CMK (cell line): ENCODE measurements at places on chromosomes 6 and 20.

- no peak for DNase-seq
These were observed 143.6 kb upstream of the GJE1 start for GRCh38 chr6:141988954-141989705.

GRCh38 chr6:95280686-95281273 lies 296.6 kb upstream of the MANEA start:
- DNase-seq = peak; percentile 27

- no peak for DNase-seq
These were observed 1.2 kb downstream of the FAM8A1 start for GRCh38 chr6:17601386-17601703.

- no peak for DNase-seq
These were observed 128.4 kb upstream of the ADGRF1 start for GRCh38 chr6:47170617-47170947.

GRCh38 chr6:12800120-12800519 lies 83.6 kb downstream of the PHACTR1 start:
- no peak for DNase-seq

GRCh38 chr6:36326356-36326995 lies 10.2 kb downstream of the BNIP5 start:
- DNase-seq = no peak

DNA sequence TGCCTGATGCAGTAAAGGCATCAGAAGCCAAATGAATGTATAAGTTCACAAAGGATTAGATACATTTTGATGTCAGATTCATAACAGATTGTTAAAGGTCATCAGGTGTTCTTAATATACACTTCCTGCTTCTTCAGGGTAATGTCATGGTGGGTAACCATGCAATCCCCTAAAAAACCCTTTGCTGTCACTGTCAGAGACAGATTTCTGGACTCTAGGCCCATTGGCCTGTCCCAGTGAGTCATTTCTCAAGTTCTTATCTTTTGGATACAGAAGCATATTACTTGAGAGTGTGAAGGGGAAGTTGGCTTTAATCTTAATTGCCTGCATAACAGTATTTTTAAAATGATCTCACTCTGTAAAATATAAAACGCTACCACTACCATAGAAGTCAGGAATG lies 895.6 kb upstream of the MAP3K7 start:
- peak; percentile 27 for DNase-seq

DNA sequence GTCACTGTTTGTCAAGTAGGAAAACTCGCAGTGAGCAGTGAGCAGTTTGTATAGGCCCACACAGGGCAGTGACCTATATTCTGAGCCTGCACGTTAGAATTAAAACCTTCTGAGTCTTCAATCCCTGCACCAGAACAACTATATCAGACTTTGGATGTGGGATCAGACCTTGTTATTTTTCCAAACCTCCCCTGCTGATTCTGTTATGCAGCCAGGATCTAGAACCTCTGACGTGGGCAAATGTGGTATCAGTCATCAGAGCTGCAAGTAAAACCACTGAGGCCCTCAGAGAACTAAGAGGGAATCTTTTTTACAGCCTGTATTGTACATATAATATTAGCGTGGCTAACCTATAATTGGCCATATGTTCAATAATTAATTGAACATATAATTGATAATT lies 32.0 kb upstream of the AKAP7 start:
- no peak for DNase-seq

- DNase-seq = no peak
These were observed 242.5 kb downstream of the PACRG start for GRCh38 chr6:162970246-162970645.

DNA sequence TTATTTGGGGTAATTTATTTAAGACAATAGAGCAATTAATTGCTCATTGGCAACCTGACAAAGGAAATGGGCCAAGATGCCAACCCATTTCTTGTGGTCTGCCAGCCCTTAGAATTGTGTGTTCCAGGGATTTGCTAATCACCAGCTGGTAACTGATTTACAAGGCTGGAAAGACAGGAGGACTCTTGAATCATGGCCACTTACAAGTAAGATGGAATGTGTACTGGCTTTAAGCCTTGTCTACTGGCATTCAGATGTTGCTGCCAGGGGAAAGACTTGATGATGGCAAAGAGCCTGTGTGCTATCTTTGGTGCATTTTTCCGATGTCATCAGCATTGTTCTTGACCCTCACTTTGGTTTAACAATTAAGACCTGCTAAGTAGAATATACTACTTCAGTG lies 91.0 kb downstream of the BCKDHB start:
- DNase-seq = no peak

GRCh38 chr20:47419953-47420514 lies 63.5 kb upstream of the ZMYND8 start:
- no peak for DNase-seq

DNA sequence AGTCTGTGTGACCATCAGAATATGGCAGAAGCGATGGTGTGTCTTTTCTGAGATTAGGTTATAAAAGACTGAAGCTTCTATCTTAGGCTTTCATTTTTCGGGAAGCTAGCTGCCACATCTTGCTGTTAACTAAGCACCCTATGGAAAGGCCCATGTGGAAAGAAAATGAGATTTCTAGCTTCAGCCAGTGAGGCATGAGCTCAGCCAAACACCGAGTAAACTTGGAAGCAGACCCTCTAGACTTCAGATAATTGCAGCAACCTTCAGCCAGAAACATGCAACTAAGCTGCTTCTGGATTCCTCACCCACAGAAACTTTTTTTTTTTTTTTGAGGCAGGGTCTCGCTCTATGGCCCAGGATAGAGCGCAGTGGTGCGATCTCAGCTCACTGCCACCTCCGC lies 20.6 kb downstream of the LOC128125822 start:
- DNase-seq = no peak

GRCh38 chr6:41942067-41942851 lies 651 bp upstream of the CCND3 start:
- no peak for DNase-seq

DNA sequence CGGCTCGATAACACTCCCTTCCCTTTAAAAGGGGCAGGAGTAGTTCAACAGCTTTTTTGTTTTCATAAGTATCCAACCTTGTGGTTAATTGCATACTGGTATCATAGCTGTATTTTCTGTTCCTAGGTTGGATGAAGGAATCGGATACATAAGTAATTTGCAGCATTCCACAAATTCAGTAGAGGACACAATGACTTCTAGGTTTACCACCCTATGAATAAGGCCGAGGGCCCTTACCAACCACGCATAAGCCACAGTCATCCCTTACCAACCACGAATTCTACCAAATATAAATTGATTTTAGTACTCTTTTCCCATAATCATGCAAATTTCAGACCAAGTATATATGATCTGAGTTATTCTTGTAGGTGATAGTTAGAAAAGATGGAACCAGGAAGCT lies 36.3 kb downstream of the MCUR1 start:
- no peak for DNase-seq

- no peak for DNase-seq
These were observed 16.4 kb downstream of the ADGRF4 start for GRCh38 chr6:47714802-47715201.

GRCh38 chr6:136791296-136792094 lies 782 bp downstream of the MAP3K5 start:
- peak; percentile 54 for DNase-seq

DNA sequence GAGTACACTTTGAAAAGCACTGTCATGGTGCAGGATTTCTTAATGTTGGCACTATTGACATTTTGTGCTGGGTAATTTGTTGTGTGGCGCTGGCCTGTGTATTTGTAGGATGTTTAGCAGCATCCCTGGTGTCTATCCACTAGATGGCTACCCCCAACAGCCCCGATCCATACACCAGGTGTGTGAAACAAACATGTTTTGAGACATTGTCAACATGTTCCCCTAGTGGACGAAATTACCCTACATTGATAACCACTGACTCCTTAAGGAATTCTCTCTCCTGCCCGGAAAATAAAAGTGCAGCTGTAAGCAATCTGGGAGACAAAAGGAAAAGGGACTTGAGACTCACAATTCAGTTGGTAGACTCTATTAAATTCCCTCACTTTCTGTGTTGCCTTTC lies 52.6 kb upstream of the TMEM200A start:
- DNase-seq = no peak

- DNase-seq = peak; percentile 96
These were observed at the start of gene FAM110A for GRCh38 chr20:833450-834150. Gene FAM110A (plus strand): TSS chr20:833715. CDS start chr20:844805, 11,090 bp downstream.

GRCh38 chr20:4202441-4202840 lies 187.1 kb upstream of the RNF24 start:
- no peak for DNase-seq

DNA sequence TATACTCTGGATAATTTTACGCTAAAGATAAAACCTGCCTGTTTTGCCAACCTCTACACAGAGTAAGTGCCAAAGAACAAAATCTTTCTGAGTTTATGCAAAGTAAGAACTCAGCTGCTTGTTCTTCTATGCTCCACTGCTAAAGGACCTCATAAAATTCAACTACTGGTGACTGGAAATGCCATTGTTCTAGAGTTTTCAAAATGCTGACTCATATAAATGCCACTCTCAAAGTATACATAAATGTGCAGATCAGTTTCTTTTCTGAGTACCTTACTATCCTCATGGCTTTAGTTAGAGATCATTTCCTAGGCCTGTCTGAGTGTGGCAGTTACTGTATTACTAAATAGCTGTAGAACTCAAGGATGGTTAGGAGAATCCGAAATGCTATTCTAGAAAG lies 45.6 kb downstream of the LYRM4 start:
- DNase-seq = no peak

GRCh38 chr6:94270091-94270948 lies 851.0 kb upstream of the EPHA7 start:
- no peak for DNase-seq

GRCh38 chr20:17014756-17015366 lies 212.0 kb upstream of the PCSK2 start:
- DNase-seq = no peak

- DNase-seq = no peak
These were observed 80.2 kb upstream of the PHACTR1 start for GRCh38 chr6:12636336-12636735.

DNA sequence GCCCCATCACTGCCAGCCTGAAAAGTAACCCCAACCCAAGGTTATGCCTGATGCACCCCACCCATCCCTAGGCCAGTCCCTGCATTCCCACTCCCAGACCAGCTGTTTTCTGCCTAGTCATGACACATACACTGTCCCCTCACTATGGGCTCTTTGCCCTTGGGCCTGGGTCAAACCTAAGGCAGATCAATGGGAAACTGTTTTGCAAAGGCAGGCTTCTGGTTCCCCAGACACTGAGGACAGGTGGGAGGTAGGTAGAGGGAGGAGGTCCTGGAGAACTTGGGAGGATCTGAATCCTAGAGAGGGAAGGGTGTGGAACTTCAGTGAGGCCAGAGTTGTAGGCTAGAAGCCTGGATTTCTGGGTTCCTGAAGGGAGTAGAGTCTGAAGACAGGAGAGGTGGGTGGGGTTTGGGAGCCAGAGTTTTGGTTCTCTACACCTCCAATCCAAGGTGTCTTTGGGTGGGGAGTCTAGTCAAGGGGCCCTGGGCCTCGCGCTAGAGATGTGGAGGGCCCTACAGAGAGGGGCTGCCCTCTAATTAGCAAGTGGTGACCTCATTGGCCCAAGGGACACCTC lies 2.0 kb downstream of the CLIC1 start:
- no peak for DNase-seq

DNA sequence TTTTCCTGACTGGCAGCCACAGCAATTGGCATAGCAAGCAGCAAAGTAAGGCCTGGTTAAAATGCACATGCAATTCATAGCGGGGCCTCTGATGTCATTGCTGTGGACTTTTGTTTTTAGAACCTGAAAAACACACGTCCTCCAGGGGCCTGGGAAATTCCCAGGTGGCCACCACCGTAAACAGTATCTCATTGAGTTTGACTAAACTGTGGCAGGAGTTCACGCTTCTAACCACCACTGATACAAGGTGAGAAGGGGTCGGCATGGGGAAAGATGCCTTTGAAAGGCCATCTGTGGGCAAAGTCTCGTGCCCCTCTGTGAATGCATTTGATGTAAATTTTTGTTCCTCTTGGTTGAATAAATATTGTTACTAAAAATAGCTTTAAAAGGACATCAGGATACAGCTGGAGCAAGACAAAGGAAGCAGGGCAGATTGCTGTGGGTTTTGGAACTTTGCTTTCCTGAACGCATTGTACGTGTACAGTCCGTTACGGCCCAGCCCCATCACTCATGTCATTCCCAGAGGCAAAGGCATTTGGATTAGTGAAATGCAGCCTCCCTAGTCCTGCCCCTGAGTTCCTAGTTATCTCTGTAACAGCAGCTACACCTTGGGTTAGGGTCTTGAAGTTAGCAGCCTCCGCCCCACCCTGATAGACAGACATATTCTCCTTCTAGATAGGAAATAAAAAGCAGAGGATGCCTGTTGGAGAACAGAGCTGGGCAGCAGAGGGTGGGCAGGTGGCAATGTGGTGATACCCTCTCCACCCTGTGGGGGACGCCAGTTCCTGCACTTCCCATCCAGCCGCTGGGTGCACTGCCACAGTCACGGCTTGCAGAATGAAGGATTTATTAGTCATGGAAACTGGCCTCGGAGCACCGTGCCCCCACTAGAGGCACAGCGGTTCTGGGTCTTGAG lies 80.3 kb downstream of the ZDHHC14 start:
- DNase-seq = peak; percentile 12

DNA sequence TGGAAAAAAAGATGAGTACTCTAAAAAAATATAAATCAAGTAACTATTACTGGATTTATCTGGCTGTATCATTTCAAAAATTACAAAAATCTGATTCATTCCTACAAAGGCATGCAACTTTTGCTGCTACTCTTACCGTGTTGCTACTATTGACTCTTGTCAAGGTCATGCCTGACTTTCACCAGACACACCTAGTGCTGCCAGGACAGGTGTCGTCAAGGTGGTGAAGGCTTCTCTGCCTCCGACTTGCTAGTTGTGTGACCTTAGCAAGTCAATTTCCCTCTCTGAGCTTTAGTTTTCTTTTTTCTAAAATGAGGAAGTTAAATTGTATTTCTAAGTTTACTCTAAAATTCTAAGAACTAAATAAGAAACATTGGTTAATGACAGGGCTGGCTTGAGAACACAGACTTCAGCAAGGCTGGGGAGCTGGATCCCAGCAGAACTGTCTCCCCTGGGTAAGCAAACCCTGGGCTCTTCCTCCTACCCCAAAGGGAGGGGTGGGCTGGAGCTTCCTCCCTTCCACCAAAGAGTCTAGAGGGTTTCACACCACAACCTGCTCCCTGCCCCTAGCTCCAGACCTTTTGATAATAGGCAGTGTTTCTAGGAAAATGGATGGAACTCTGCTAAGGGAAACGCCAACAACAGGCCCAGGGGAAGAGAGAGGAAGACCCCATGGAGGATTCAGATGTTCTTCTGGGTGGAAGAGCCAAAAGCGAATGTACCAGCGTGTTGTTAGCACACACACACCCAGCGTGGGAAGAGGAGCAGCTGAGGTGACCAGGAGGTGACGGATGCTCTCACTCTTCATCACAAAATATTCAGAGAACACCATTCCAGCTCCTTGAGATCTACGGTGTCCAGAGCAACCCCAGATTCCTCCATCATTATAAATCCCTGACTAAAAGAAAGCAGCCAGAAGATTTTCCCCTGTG lies 47.9 kb upstream of the CITED2 start:
- DNase-seq = no peak

- no peak for DNase-seq
These were observed 65.4 kb downstream of the UTRN start for GRCh38 chr6:144350528-144350880.
